Right atrium auricular region (tissue), 2 donors: ENCODE measurements at places on chromosomes 7 and 10. TPM values are rescaled to one million over a fixed set of nuclear protein-coding genes. Genes with fewer than 3 reads are reported as not detected.

DNA sequence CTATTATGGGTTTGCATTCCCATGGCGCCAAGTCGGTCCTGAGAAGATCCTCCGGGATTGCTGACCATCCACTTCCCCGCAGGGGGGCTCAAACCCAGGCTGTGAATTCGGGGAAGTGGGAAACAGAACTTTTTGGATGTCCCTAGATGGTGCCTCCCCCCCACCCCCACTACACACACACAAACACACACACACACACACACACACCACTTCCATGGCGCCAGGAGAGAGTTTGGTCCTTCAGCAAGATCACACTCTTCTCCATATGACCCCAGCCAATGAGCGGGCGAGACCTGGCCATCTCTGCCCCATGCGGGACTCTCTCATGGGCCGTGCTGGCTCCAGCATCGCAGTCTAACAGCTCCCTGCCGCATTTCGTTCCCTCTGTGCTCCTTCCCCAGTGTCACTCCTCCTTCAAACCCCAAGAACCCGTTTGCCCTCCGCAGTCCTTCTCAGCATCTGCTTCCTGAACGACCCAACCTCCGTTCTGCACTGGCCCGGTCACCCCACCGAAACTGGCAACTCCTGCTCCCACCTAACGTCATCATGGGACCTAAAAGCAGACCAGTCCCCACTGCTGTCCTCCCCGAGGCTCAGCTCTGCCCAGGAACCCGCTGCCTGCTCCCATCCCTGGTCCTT is 32.1 kb upstream of the TNRC18 start:
- H3K4me3 ChIP-seq = no peak overlapping the region
- peaks cover 29% of the 10 kb centered on the region for H3K4me1 ChIP-seq
- DNase-seq = no peak
- no peaks in the 10 kb centered on the region for H3K36me3 ChIP-seq
- no peak overlapping the region for H3K27ac ChIP-seq
- H3K27me3 ChIP-seq = no peaks in the 10 kb centered on the region

- H3K27me3 ChIP-seq = no peaks in the 10 kb centered on the region
- no peak overlapping the region for H3K4me3 ChIP-seq
- H3K27ac ChIP-seq = no peak overlapping the region
- no peak for DNase-seq
- H3K36me3 ChIP-seq = no peaks in the 10 kb centered on the region
- no peaks in the 10 kb centered on the region for H3K4me1 ChIP-seq
Measured at GRCh38 chr10:76287856-76288255, 856.4 kb downstream of the LRMDA start.

Gene FAM25A
- total RNA-seq = not detected

Gene PRPS1L1
- total RNA-seq = not detected

DNA sequence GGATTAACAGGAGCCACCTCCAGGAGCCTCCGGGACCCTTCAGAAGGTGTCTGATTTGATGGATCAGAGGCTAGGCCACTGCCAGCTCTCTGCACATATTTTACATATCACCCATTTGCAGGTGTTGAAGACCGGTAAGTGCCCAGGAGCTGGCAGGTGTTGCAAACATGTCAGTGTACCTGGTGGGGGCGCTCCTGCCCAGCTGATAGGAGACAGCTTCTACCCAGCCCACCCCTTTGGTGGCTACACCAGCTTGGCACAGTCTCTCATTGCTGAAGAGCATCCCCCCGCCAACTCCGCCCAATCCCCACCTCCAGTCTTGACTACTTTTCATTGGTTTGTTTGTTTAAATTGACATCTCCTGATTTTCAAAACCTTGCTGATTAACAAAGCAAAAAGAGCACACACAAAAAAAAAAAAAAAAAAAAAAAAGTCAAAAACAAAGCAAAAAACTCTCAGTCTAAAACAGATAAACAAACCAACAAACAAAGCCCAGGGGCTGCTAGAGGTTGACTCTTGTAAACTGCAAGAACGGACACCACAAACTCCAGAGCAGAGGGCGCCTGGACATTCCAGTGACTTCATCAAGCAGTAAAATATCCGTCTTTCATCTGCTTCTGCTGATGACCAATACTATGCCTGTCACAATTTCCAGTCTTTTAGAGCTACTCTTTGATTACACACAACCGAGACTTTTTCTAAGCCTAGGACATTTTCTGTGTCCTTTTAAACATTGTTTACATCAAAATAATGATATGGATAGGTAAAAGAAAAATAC is 275.3 kb downstream of the NRG3 start:
- H3K4me1 ChIP-seq = no peaks in the 10 kb centered on the region
- DNase-seq = no peak
- no peak overlapping the region for H3K4me3 ChIP-seq
- no peaks in the 10 kb centered on the region for H3K27me3 ChIP-seq
- H3K27ac ChIP-seq = no peak overlapping the region
- H3K36me3 ChIP-seq = no peaks in the 10 kb centered on the region

Gene CPA5
- total RNA-seq = not detected

DNA sequence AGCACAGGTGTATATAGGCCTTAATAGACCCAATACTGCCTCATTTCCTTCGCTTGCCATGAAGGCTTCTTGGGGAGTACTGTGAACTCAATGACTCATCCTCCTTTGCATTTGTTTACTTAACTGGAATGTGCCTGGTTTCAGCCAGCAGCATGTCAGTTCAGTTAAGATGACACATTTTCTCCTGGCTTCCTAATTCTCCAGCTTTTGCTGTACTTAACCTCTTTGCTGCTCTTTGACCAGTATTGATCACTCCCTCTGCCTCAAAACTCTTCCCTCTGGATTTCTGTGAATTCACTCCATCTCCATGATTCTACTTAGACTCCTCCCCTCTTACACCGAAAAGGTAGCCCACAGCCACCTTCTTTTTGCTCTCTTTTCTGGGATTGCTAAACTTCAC is 135.7 kb downstream of the MAGI2 start:
- no peaks in the 10 kb centered on the region for H3K36me3 ChIP-seq
- no peak for DNase-seq
- H3K27ac ChIP-seq = no peak overlapping the region

Gene SLC18A3
- not detected for total RNA-seq

DNA sequence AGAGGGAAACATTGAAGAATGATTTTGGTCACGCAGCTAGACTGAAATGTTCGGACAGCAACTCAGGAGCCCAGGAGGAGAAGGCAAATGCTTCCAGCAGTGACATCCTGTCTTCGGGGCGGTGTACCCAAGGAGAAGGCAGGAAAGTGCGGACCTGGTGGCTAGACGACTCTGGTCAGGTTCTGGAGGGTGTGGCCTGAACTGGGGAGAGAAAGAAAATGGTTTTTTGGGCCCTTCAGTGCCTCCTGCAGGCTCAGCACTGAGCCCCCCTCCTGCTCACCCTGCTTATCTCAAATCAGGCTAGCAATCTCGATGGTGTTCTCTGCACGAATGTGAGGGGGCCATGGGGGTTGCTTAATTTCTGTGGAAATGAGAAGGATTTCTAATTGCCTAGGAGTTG is 26.7 kb upstream of the TARP start:
- no peak overlapping the region for H3K27ac ChIP-seq
- H3K27me3 ChIP-seq = no peaks in the 10 kb centered on the region
- H3K4me1 ChIP-seq = no peaks in the 10 kb centered on the region
- H3K4me3 ChIP-seq = no peak overlapping the region
- DNase-seq = no peak

GRCh38 chr10:99234041-99234790 is 1.4 kb downstream of the HPSE2 start:
- no peak overlapping the region for H3K27ac ChIP-seq
- H3K27me3 ChIP-seq = peaks cover 16% of the 10 kb centered on the region
- H3K4me3 ChIP-seq = peak overlapping the region; percentile 28
- DNase-seq = peak; percentile 64
- no peaks in the 10 kb centered on the region for H3K36me3 ChIP-seq

Gene KLF14
- 0.35 TPM for total RNA-seq

- no peaks in the 10 kb centered on the region for H3K27me3 ChIP-seq
- H3K4me1 ChIP-seq = no peaks in the 10 kb centered on the region
- H3K36me3 ChIP-seq = no peaks in the 10 kb centered on the region
- H3K4me3 ChIP-seq = no peak overlapping the region
- no peak for DNase-seq
Measured at GRCh38 chr10:76352300-76352699, 920.9 kb downstream of the LRMDA start.

DNA sequence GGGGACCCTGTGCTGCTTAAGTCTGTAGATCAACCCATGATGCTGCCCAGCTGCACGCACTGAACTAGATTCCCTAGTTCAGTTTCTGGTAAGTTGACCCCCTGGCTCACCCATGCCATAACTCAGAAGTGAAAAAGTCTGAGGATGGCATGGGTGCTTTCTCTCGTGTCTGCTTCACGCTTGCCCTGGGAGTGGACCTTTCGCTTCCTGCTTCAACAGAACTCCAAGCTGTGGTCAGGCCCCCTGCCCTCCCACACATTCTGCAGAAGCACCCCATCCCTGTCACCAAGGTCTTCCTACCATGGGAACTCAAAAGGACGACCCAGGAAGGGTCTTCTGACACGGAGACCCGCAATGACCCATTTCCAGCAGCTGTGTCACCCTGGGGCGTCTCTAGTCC is 39.9 kb downstream of the LRRC18 start:
- H3K4me3 ChIP-seq = no peak overlapping the region
- H3K27me3 ChIP-seq = no peaks in the 10 kb centered on the region
- H3K36me3 ChIP-seq = no peaks in the 10 kb centered on the region

DNA sequence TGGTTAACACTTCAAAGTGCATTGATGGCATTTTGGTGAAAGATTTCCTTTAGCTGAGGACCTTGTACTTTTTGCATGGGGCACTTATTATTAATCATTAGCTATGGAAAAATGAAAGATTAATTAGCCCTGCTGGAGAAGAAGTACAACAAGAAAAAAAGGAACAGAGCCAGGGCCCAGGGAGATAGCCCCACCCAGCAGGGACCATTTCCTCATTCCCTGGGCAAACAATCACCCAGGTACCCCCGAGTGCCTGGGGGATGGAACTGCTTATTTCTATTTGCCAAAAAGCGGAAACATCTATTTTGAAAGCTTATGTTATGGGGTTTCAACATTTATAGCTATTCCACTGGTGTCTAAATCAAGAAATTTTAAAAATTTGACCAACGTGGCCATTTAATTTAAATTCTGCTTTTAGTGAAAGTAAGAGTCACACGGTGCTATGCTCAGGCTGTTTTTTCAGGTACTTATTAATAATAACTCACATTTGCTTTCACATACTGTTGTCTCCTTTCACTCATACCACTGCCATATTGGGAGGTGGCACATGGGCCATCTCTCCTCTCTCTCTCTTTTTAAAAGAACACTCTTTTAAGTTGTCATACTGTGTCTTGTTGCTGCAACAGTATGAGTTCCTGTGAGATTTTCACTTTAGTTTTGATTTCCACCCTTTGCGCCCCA is 143.6 kb upstream of the KIF5B start:
- H3K27ac ChIP-seq = no peak overlapping the region
- H3K27me3 ChIP-seq = no peaks in the 10 kb centered on the region
- no peak for DNase-seq
- H3K4me1 ChIP-seq = no peaks in the 10 kb centered on the region

GRCh38 chr10:24333736-24334135 is 124.8 kb downstream of the KIAA1217 start:
- H3K4me3 ChIP-seq = no peak overlapping the region
- no peak for DNase-seq
- H3K27me3 ChIP-seq = no peaks in the 10 kb centered on the region
- peak overlapping the region; percentile 46 for H3K27ac ChIP-seq

GRCh38 chr7:70779321-70779720 is 352.6 kb upstream of the GALNT17 start:
- H3K27me3 ChIP-seq = no peaks in the 10 kb centered on the region
- no peaks in the 10 kb centered on the region for H3K4me1 ChIP-seq
- H3K36me3 ChIP-seq = peaks cover 43% of the 10 kb centered on the region

GRCh38 chr10:63929831-63930467 is 408.7 kb downstream of the REEP3 start:
- DNase-seq = no peak
- no peaks in the 10 kb centered on the region for H3K36me3 ChIP-seq
- no peaks in the 10 kb centered on the region for H3K27me3 ChIP-seq

DNA sequence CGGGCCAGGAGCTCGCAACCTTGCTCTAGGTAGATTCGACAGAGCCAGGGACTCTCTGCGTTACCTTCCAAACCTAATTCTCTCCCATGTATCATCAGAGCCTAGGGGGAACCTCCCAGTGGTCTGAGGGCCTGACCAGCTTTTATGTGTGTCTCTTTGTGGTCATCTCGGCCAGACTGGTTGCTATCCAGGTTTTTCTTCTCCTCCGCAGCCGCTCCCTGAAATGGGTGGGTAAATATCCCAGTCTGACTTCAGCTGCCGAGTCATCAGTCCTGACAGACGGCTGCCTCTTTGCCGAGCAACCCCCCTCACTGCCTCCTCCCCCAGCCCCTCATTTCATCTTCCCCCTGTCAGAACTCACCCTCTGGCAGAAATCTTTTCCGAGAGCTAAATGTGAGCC is 578.1 kb downstream of the LRMDA start:
- no peaks in the 10 kb centered on the region for H3K27me3 ChIP-seq
- H3K27ac ChIP-seq = no peak overlapping the region
- DNase-seq = no peak
- H3K4me1 ChIP-seq = no peaks in the 10 kb centered on the region
- H3K36me3 ChIP-seq = no peaks in the 10 kb centered on the region

- no peak for DNase-seq
- H3K4me1 ChIP-seq = no peaks in the 10 kb centered on the region
- H3K4me3 ChIP-seq = no peak overlapping the region
- H3K27me3 ChIP-seq = no peaks in the 10 kb centered on the region
- peak overlapping the region; percentile 63 for H3K27ac ChIP-seq
Measured at GRCh38 chr10:33901166-33901565, 566.7 kb upstream of the NRP1 start.

Gene PPP1R9A
- 23.3 TPM for total RNA-seq

- no peak overlapping the region for H3K27ac ChIP-seq
- DNase-seq = no peak
- H3K4me3 ChIP-seq = no peak overlapping the region
- no peaks in the 10 kb centered on the region for H3K27me3 ChIP-seq
Measured at GRCh38 chr7:91127959-91128358, 136.3 kb upstream of the FZD1 start.

- H3K36me3 ChIP-seq = no peaks in the 10 kb centered on the region
- H3K4me3 ChIP-seq = no peak overlapping the region
- H3K27me3 ChIP-seq = no peaks in the 10 kb centered on the region
- DNase-seq = no peak
Measured at GRCh38 chr7:102085218-102085772, 201.4 kb upstream of the SH2B2 start.

- H3K27ac ChIP-seq = no peak overlapping the region
- peaks cover 27% of the 10 kb centered on the region for H3K36me3 ChIP-seq
- DNase-seq = no peak
- H3K27me3 ChIP-seq = no peaks in the 10 kb centered on the region
Measured at GRCh38 chr7:98297626-98298286, 16.3 kb downstream of the BRI3 start.

Gene HMX2
- total RNA-seq = not detected

DNA sequence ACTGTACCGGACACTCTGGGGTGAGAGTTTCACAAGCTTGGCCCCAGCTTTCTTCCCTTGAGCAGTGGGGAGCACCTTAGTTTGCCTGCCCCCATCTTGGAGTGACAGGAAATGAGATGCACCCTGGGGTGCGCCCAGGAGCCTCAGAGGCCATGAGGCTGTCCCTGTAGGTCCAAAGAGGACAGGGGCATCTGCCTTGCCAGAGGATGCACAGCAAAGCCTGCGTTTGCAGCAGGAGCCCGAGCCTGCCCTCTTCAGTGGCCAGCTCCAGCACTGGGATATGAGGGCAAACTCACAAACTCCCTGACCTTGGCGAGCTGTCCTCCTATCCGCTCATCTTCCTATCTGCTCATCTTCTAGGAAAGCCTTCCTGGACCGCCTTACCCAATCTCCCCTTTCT is 79.5 kb downstream of the PROSER2 start:
- no peaks in the 10 kb centered on the region for H3K36me3 ChIP-seq
- DNase-seq = no peak
- H3K4me3 ChIP-seq = no peak overlapping the region
- H3K27me3 ChIP-seq = no peaks in the 10 kb centered on the region
- H3K4me1 ChIP-seq = no peaks in the 10 kb centered on the region

- no peak for DNase-seq
- H3K4me3 ChIP-seq = no peak overlapping the region
- no peak overlapping the region for H3K27ac ChIP-seq
- H3K36me3 ChIP-seq = no peaks in the 10 kb centered on the region
Measured at GRCh38 chr10:106897719-106898118, 266.8 kb downstream of the SORCS1 start.
